ENCODE measurements at places on chromosomes 7 and 10.

GRCh38 chr10:128908099-128908498 lies 558.9 kb upstream of the MGMT start:
- DNase-seq: no peak

- no peak for DNase-seq
Measured at GRCh38 chr7:90669492-90669891, 73.4 kb downstream of the CDK14 start.

DNA sequence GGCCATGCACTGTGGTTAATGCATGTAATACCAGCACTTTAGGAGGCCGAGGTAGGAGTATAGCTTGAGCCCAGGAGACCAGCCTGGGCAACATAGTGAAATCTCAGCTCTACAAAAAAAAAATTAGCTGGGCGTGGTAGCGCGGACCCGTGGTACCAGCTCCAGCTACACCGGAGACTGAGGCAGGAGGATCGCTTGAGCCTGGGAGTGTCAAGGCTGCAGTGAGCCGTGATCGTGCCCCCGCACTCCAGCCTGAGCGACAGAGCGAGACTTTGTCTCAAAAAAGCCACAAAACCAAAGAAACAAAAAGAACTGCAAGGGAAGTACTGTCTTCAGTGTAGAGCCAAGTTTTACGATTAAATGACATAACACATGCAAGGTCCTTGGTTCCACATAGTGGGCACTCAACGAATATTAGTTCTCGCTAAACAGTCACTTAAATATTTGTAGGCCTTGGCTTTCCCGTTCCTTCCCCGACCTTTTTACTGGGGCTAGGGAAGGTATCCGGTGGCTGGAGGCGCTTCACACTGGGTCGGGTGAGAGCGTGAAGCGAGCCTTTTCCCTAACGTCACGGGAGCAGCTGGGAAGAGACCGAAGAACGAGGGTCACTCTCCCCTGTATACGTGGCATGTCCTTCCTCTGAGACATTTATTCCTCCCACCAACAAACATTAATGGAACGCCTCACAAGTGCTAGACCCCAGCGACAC lies 993 bp upstream of the SND1 start:
- DNase-seq: no peak

DNA sequence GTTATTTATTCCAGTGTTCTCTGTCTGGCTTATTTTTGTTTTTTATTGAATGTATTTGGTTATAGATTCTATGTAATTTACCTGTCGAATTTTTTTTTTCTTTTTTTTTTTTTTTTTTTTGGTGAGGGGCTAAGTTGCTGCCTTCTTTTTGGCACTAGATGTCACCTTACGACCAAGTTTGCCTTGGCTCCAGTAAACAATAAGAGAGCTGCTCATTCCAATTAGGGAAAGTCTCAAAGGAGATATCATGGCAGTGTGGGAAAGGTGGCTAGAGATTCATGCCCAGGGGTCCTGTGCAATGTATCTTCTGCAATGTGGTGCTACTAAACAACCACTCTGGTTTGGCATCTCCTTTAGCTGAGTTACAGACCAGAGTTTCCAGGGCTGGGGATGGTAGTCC lies 84.0 kb downstream of the PTPN20 start:
- no peak for DNase-seq

DNA sequence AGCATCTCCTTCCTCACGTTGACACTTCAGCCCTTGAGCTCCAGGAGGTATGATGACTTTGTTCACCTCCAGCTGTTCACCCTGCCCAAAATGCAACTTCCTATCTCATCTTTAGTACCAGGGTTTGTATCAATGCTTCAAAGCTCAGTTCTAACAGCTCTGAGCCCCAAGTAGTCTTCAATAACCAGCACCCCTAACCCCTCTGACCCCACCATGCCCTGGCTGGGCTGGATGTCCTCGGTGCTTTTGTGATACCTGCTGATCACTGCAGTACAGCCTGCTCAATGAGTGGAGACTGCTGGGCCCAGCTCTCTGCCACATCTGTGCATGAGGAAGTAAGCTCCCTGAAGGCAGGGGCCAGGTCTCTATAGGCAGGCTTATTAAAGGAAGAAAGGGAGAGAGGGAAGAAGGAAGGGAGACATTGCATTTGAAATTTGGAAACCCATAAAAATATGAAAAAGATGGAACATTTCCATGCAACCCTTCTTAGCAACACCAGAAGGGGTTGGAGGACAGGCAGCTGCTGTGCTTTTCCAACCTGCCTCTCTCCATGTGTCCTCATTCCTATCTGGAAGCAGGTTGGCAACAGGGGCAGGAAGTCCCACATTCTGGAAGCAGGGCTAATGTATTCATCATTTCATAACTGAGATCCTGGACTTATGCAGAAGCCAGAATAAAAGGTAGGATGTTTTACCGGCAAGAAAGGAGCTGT lies 756.1 kb downstream of the GRID1 start:
- DNase-seq: no peak

GRCh38 chr10:111972109-111972508 lies 211.5 kb downstream of the GPAM start:
- no peak for DNase-seq

GRCh38 chr7:88539518-88539917 lies 220.0 kb upstream of the ZNF804B start:
- no peak for DNase-seq
